ENCODE measurements at places on chromosomes 5 and 9. TPM values are rescaled to one million over a fixed set of nuclear protein-coding genes. Genes with fewer than 3 reads are reported as not detected.

DNA sequence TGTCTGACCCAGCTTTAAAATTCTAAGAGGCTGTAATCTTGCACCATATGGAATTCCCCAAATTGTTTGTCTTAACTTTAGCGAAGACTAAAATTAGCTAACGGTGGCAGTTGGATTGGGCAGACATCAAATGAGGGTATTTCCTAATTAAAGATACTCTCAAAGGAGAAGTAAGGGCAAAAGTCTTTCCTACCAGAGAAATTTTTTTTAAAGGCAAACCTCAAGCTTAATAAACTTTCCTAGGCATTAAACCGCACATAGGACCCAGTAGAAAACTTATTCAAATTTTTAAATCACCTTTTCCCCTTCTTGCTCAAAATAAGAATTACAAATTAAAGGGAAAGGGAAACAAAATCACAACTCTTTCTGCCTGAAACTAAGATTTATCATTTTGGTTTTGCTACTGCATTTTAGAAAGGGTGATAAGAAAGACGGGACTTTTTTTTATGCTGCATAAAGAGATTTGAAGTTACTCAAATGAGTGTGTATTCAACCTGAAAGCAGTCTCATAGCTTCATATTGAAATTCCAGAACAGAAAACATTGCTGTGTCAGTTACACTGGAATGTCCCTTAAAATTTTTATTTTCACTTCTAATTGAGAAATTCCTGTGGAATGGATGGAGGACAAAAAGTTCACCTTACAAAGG is 189.1 kb upstream of the PTGER4 start:
- no peak for DNase-seq

DNA sequence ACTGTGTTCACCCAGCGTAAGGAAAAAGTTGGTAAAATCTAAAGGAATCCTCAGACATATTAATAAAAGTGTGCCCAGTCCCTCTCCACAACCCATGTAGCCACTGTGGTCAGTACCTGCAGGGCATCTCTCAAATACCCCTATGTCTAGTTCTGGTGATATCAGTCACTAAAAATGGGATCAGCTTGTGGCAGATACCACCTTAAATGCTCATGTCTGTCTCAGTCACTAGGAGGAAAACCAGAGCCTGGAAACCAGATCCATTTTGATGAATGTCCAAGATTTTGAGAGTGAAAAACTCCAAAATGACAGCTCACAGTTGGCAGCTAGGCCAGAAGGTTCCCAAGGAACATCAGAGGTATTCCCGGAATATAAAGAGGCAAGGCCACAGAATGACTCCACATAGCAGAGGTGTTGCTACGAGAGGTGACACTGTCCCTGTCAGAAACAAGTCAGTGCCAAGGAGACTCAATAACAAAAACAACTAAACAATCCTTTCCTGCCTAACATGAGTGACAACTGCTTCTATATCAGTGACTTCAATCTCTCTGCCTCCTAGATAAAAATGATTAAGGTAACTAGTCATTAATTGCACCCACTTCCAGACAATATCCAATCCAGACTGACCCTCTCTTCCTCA is 13.5 kb downstream of the PCAT7 start:
- no peak for DNase-seq

The CFAP157 gene
- total RNA-seq = not detected

GRCh38 chr5:39073767-39074016 is 507 bp downstream of the RICTOR start:
- DNase-seq = peak; percentile 92

The PLAC8L1 gene
- not detected for total RNA-seq

The SMC5 gene
- total RNA-seq = 34.0 TPM

- DNase-seq = no peak
Observed at GRCh38 chr5:100275631-100276030, 259.5 kb upstream of the FAM174A start.

The PTGES2 gene
- total RNA-seq = 66.6 TPM

GRCh38 chr5:131996210-131997025 is 15.0 kb downstream of the ACSL6 start:
- peak; percentile 17 for DNase-seq

DNA sequence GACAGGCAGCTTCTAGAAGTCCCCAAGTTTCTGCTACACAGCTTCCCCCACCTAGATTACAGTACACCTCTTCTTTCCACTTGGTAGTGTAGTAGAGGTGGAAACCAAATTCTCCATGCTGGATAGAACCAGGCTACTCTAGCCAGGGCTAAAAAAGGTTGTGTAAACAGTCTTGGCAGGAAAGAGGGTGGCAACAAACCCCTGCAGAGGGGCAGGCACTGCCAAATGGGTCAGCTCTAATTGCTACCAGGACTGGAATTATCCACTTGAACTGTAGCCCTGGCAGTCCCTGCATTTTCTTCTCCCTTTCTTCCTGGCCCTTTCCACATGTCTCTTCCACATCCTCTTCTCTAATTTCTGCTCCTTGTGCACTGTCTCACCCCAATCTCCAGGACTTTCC is 24.8 kb downstream of the RANBP3L start:
- DNase-seq = no peak

The RASEF gene
- total RNA-seq = 0.19 TPM

The PLEKHG4B gene
- total RNA-seq = 0.06 TPM

GRCh38 chr5:132417010-132417439 is 47.5 kb downstream of the SLC22A5 start:
- DNase-seq = peak; percentile 77

The ITK gene
- total RNA-seq = 50.8 TPM

The PRDM9 gene
- not detected for total RNA-seq

DNA sequence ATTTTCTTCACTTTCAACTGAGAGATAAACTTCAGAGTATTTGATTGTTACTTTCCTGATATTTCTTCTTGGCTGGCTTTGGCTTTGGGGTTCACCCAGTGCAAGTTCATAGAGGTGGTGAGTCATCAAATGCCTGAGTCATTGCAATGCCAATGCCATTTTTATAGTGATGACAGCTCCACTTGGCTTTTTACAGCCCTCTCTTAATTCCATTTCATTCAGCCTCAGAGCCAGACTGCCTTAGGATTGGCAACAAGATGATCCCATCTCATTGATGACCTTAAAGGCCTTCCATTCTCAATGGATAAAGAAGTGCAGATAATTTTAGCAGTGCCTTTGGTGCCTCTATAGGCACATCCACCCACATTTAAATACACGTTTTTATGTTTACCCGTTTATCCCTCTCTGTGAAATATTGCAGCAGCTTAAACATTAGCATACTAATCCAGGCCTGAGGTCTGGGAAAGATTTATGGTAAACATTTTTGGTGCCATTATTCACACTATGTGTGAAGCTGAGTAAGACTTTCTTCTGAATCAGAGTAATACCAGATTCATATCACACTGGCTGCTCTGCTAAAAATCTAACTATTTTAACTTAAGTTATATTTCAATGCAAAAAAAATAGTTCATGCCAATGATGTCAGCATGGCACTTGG is 88.9 kb upstream of the TYRP1 start:
- DNase-seq = no peak

DNA sequence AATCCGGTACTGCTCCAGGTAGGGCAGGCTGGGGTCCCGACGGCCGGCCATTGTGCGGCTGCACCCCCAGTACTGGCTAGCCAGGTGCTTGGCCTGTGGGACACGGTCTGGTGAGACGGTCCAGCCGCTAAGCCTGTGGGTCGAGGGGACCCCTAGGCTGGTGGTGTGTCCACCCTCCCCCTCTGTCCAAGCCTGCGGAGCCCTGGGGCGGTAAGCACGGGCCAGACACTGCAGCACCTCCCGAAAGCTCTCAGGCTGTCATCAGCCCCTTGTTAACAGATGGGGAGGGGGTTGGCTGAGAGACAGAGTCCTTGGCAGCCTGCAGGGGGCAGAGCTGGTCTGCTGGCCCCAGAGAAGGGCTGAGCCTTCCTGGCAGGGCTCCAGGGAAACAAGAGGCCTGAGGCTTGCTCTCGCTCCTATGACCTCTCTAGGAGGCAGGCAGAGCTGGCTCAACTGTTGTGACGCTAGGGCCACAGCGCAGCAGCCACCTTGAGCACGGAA is 11.8 kb upstream of the MRNIP start:
- DNase-seq = peak; percentile 71

GRCh38 chr5:121982146-121982892 is 20.5 kb downstream of the SRFBP1 start:
- no peak for DNase-seq

- DNase-seq = no peak
Observed at GRCh38 chr9:102669220-102669619, 325.9 kb upstream of the CYLC2 start.

DNA sequence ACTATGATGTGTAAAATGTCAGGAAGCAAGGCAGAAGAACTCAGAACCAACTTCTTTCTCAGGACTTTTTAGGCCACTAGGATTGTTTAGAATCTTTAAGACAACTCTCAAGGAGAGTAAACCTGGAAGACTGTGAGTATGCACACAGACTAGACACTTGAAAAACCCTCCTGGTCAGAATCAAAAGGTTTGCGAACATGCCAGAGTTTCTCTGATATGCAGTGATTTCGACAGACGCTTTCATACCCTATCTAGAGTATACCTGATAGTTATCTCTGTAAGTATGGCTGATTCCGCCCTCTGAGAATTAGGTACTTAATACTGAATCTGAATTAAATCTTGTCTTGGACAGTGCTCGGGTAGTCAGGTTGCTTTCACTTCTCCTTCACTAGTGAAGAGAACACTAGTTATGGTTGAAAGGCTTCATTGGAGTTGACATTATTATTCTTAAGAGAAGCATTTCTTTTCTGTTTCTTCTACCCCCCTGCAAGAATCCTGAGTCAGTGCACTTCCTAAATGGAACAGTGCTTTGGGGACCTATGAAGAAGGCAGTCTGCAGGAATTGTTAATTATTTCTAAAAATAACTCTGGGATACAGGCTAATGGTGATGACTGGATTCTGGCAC is 158.1 kb downstream of the HACD4 start:
- DNase-seq = no peak

The GCNT4 gene
- 2.5 TPM for total RNA-seq

The TRAF1 gene
- total RNA-seq = 11.9 TPM

GRCh38 chr5:1760656-1761452 is 38.8 kb downstream of the MRPL36 start:
- DNase-seq = peak; percentile 54

GRCh38 chr5:29899583-29899982 is 1293.9 kb upstream of the CDH6 start:
- no peak for DNase-seq

DNA sequence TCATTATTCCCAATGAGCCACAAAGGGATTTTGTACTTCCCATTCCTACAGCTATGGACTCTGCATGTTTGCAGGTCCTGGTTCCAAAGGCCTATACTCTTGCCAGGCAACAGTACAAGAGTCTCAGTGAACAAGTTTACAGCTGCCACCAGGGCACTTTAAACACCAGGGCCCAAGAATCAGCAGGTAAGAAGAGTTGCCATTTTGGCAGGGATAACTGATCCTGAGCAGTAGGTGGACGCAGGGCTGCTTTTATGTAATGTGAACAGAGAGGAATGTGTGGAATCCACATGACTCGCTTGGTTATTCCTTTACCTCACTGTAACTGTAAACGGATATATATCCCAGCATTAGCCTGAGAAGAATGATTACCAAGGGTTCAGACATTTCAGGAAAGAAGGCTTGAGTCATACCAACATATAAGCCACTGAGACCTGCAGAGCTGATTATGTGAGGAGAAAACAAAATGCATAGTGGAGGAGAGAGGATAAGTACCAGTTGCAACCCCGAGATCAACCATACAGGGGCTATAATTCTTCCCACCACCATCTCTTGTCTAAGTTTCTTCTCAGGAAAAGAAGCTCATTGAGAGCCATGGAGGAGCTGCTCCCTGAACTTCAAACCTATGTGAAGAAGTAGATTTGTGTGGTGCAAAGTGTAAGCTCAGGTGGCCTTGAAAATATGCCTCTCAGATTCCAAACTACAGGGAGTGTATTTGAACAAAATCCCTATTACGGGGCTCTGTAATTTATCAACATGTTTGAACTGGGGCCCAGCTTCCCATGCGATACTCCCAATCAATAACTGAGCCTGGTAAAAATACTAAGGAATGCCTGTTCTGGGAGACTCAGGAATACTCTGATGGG is 24.6 kb downstream of the RAPGEF6 start:
- no peak for DNase-seq

The CDC20B gene
- not detected for total RNA-seq

The ADGRD2 gene
- not detected for total RNA-seq

GRCh38 chr5:110096419-110096818 is 406.7 kb downstream of the MAN2A1 start:
- DNase-seq = no peak

DNA sequence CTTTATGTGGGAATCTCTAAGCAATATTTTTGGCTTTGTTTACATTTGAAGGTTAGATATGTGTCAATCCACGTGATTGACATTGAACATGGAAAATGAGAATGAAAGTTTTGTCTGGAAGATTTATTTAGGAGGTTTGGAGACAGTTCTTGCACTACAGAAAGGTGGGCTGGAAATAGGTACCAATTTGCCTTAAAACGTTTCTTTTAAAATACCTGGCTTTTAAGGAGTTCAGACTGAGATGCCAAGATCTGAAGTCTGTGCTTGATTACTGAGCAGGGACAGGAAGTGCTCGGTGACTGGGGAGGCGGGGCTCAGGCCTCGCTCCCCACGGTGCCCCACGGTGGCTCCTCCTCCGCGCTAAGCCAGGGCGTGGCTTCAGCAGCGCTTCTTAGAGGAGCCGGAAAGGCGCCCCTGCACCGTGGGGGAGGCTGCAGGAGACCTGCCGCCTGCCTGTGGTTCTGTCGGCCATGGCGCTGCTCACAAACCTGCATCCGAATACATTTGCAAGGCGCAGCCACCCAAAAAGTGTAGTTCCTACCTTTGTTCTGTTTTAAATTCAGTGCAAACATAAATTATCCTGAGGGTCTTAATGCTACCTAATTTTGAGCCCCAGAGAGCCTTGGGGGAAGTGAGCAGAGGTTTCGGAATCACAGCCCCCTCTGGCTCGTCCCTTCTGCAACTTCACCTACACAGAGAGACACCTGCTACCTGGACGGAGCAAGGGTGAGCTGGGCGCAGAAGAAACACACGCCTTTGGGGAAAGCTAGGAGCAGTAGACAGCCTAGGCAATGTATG is 49.2 kb downstream of the USP20 start:
- peak; percentile 100 for DNase-seq

The FOXD4 gene
- 0.52 TPM for total RNA-seq

GRCh38 chr9:89462817-89463683 is 34.9 kb downstream of the SEMA4D start:
- DNase-seq = no peak

- DNase-seq = no peak
Observed at GRCh38 chr5:166505544-166505943, 1785.9 kb upstream of the WWC1 start.

The CARTPT gene
- total RNA-seq = not detected

The FABP6 gene
- not detected for total RNA-seq

GRCh38 chr9:127204771-127205470 is 59.7 kb upstream of the GARNL3 start:
- DNase-seq = peak; percentile 59
